ENCODE measurements at places on chromosomes 1 and 21. TPM values are rescaled to one million over a fixed set of nuclear protein-coding genes. Genes with fewer than 3 reads are reported as not detected.
A peak's percentile ranks its signal among the peaks of the same experiment; 100 is the strongest.

GRCh38 chr1:99992044-99992722, 22.4 kb downstream of the SLC35A3 start:
- no peak for DNase-seq

The KCNK2 gene
- total RNA-seq: not detected

- DNase-seq: no peak
Measured at GRCh38 chr1:226403201-226404034, 4.5 kb downstream of the PARP1 start.

DNA sequence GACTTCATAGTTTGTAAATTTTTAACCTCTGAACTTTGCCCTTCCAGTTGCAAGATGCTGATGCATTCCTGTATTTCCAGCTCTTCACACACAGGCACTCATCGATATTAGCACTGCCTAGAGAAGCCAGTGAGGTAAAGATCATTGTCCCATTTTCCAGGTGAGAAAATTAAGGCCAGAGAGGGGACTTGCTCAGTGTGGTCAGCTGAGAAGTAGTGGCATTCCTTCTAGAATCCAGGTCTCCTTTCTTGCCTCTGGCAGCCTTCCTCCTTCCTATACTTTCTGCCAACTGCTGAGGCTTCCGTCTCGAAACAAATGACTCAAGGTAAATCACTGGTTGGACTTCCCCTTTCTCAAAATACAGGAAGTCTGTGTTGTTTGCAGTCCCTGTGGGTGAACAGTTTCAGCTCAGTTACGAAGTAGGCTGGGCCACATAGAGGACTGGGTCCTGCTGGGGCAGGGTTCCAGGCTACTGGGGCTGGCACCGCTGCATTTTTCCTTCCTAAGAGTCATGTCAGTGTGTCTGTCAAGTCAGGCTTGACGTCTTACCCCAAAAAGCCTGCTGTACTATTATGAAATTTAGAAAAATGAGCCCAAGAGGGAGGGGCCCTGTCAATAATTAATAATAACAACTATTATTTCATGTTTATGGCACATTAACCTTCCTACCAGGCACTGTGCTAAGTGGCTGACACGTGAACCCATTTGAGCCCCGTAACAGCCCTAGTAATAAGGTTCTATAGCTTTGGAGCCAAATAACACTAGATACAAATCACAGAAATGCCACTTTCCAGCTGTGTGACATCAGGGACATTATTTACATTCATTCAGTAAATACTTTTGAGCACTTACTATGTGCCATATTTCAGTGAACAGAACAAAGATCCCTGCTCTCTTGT, 16.6 kb upstream of the RNF19B start:
- peak; percentile 50 for DNase-seq

The C1orf53 gene
- not detected for total RNA-seq

The BGLAP gene
- 7.8 TPM for total RNA-seq

The KCNH1 gene
- total RNA-seq: not detected

The FCGR3B gene
- total RNA-seq: not detected

DNA sequence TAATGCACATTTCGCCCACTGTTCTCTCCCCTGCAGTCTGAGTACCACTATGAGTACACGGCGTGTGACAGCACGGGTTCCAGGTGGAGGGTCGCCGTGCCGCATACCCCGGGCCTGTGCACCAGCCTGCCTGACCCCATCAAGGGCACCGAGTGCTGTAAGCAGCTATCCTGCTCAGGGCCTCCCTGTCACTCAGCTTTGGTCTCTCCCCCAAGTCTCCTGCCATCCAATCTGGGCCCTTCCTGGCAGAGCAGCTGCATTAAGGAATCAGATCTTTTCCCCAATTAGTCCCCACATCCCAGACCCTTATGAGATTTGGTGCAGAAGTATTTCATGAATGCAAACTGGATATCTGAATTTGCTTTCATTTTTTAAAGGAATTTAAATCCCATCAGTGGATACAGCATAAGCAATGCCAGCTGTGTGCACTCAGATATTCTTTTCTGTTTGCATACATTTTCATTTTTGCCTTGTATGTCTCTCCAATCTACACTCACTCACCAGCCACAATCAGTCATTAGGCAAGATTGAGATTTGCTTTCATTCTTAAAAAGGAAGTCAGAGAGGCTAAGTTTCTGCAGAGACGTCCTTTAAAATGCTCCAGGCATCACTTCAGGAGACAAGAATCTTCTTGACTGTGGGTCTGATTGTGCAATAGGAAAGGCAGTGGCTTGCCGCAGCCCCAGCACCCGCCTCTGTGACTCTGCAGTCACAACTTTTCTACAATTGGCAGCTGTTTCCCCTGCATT, 48.1 kb downstream of the ELAPOR1 start:
- DNase-seq: peak; percentile 22

GRCh38 chr1:113451710-113452109, 61.4 kb downstream of the MAGI3 start:
- no peak for DNase-seq

DNA sequence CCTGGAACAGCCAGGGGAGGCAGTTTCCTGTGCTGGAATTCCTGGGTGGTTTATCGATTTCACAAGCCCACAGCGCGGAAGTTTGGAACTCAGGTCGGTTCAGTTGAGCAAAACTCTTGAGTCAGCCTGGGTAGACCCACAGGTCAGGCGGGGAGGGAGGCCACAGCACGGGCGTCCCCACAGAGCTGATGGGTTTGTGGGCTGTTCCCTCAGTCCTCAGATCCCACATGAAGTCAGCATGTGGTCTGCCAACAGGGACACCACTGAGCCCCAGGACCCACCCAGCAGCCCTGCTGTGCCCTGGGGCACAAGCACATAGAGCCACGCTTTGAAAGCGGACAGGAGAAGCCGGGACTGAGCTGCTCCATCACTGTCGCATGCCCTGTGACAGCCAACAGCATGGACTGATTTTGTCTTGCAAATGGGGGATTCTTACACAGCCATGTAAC, 17.4 kb downstream of the BMP8A start:
- no peak for DNase-seq

GRCh38 chr1:156499842-156500542, 583 bp downstream of the MEF2D start:
- DNase-seq: peak; percentile 54

The SPRR5 gene
- not detected for total RNA-seq

GRCh38 chr1:197103300-197103699, 36.2 kb upstream of the F13B start:
- DNase-seq: no peak

DNA sequence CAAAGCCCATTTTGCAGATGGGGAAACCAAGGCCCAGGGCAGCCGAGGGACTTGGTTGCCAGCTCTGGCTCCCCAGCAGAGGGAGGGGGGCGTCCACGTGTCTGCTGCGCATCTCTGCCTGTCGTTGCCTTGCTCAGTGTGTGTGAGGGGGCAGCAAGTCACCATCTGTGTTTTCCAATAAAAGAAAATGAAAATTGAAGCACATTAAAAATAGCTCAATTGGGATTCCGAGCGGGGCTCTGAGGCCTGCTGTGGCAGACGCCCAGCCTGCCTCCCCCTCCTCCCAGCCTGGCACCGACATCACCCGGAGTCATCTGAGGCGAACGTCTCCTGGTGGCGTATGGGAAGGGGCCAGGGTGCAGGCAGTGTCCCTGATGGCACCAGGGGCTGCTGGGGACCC, 51.2 kb downstream of the EPHB2 start:
- DNase-seq: no peak

- peak; percentile 74 for DNase-seq
Measured at GRCh38 chr1:112700290-112701226, 6.4 kb downstream of the RHOC start.

The RIPPLY3 gene
- total RNA-seq: not detected

DNA sequence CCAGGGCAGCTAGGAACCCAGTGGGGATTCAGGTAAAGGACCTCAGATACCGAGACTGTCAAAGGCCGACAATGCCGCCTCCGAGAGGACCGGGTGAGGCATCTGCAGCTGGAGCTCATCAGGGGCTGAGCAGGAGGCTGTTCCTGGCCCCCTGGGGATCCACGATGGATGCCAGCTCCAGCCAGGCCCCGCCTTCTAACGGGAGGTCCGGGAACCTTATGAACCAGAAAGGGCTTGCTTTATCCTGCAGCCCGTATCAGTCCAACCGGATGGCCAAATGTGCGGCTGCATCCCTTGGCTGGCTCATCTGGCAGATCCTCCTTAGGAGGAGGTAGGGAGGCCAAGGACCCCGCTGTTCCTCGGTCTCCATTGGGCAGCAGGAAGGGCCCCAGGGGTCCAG, 32.0 kb downstream of the SLC45A1 start:
- DNase-seq: no peak

DNA sequence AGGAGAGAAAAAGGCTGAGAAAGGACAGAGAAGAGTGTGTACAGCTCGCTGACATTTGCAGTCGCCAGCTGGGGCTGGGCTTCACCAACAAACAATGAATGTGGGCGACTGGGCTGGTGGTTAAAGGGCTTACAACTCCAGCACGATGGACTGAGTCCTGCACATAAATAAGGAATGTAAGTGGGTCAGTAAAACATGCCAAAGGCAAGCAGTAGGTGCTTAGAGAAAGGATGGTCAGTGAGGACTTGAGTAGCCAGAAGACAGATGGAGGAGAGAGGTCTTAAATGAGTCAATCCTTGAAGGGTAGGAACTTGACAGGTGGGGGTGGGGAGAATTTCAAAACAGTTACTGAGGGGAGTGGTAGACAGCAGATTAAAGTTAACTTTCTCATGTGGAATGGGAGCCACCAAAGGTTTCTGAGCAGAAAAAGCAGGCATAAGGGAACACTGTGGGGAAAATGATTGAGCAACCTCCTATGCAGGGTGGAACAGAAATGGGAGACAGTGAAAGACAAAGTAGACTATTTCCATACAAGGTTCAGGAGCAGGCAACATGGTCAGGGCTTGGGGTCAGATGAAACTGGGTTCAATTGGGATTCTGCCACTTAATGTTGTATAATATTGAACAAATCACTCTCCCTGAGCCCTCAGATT, 37.4 kb downstream of the GADD45A start:
- DNase-seq: no peak

GRCh38 chr1:112772781-112773180, 57.6 kb upstream of the PPM1J start:
- no peak for DNase-seq

- no peak for DNase-seq
Measured at GRCh38 chr1:17892225-17892624, 137.1 kb downstream of the ACTL8 start.

DNA sequence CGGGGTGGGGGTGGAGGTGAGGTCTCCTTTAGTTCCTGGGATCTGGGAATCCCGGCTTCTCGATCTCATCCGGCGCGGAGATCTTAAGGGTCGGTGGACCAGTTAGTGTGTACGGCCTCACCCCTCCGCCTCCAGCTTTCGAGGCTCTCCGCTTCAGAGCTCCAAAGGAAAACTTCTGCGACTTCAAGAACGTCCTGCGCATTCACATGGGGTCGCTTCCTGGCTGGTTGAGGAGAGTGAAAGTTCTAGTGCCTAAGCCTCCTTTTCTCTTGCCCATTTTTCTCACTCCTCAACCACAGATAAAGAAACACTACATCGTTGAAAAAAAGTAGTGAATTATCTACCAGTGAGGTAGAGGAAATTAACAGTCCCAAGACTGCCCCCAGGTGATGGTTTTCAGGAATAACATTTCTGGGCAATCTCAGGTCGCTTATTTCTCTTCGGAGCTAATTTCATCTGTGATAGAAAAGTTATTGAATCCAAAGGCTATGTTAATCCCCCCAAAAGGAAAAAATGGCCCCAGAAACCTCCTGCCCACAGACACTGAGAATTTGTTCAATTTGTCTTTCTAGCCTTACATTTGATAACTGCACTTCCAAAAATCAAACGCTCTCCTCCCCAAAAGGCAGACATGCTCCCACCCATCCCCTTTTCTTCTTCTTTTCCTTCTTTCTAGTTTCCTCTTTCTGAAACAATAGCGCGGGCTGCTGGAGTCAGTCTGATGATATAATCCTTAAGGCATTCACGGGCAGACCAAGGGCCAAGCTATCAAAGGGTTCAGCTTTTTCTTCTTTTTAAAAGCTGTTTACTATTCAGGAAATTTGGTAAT, 20.6 kb upstream of the TBX15 start:
- DNase-seq: no peak

GRCh38 chr1:39425151-39425550, 66.3 kb upstream of the BMP8A start:
- DNase-seq: no peak

GRCh38 chr1:77642196-77642595, 40.3 kb downstream of the ZZZ3 start:
- no peak for DNase-seq

The SLC2A5 gene
- 0.49 TPM for total RNA-seq

- no peak for DNase-seq
Measured at GRCh38 chr1:24154215-24154614, 11.3 kb upstream of the IL22RA1 start.

GRCh38 chr1:58818976-58819375, 35.1 kb upstream of the JUN start:
- no peak for DNase-seq

DNA sequence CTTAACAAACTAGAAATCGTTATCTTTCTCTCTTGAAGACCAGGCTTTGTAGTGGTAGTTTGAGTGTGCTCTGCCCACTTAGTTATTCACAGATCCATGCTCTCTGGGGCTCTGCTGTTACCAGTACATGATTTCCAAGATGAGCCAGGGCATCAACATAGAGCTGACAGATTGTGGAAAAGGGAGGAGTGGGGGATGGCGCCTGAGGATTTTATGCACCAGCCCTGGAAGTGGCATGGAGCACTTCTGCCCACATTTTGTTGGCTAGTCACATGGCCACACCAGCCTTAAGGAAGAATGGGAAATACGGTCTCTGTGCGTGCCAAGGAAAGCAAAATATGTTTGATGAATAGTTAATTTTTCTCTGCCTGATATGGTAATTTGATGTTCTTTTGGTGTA, 18.2 kb downstream of the TSNAX start:
- DNase-seq: no peak

The TNFRSF8 gene
- not detected for total RNA-seq

GRCh38 chr1:1121611-1122077, 5.8 kb upstream of the C1orf159 start:
- no peak for DNase-seq

GRCh38 chr1:58786184-58786926, 2.5 kb upstream of the JUN start:
- DNase-seq: no peak

- DNase-seq: no peak
Measured at GRCh38 chr1:13517193-13517812, 3.5 kb upstream of the LRRC38 start.

The MTHFR gene
- 71.7 TPM for total RNA-seq

- no peak for DNase-seq
Measured at GRCh38 chr1:111672331-111672730, 52.7 kb downstream of the RAP1A start.

- DNase-seq: no peak
Measured at GRCh38 chr21:43936247-43936967, 71.4 kb downstream of the AGPAT3 start.

DNA sequence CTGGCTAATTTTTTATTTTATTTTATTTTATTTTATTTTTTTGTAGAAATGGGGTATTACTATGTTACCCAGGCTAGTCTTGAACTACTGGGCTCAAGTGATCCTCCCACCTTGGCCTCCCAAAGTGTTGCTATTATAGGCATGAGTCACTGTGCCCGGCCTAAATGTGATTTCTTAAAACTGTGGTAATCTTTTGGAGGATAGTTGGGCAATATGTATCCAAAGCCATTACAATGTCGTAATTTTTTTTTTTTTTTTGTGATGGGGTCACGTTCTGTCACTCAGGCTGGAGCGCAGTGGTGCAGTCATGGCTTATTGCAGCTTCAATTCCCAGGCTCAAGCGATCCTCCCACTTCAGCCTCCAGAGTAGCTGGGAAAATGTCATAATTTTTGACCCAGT, 14.2 kb downstream of the ETV3L start:
- DNase-seq: no peak

The SMIM12 gene
- 42.2 TPM for total RNA-seq

The MSH4 gene
- 0.86 TPM for total RNA-seq

All from naive thymus-derived CD8-positive, alpha-beta T cell (primary cell).